ENCODE measurements at places on chromosomes 5 and 9. TPM values are rescaled to one million over a fixed set of nuclear protein-coding genes. Genes with fewer than 3 reads are reported as not detected.

GRCh38 chr5:84709075-84709474 is 324.4 kb upstream of the EDIL3 start:
- H3K27ac ChIP-seq = no peak overlapping the region
- DNase-seq = no peak
- H3K27me3 ChIP-seq = no peaks in the 10 kb centered on the region
- no peaks in the 10 kb centered on the region for H3K4me1 ChIP-seq
- no peak overlapping the region for H3K4me3 ChIP-seq

GRCh38 chr9:71010258-71010657 is 111.2 kb downstream of the TRPM3 start:
- DNase-seq = no peak
- H3K4me3 ChIP-seq = no peak overlapping the region
- no peak overlapping the region for H3K27ac ChIP-seq
- H3K4me1 ChIP-seq = no peaks in the 10 kb centered on the region
- no peaks in the 10 kb centered on the region for H3K36me3 ChIP-seq
- H3K27me3 ChIP-seq = no peaks in the 10 kb centered on the region

DNA sequence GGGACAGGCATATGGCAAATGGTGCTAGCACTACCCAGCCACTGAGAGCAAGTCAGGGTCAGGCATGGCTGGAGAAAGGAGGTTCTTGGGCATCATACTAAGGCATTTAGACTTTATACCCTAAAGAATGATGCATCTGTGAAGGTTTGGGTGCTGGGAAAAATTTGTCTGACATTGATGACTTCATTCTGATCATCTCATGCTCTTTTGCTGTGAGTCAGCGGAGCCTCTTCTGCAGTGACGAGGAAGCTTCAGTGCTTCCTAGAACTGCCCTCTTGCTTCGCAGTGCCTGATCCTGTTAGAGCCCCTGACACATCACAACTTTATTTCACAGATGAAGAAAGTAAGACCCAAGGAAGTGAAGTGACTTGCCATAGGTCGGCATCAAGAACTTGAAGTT is 266.6 kb upstream of the GAS1 start:
- H3K4me1 ChIP-seq = no peaks in the 10 kb centered on the region
- H3K36me3 ChIP-seq = no peaks in the 10 kb centered on the region
- no peaks in the 10 kb centered on the region for H3K27me3 ChIP-seq
- no peak for DNase-seq

DNA sequence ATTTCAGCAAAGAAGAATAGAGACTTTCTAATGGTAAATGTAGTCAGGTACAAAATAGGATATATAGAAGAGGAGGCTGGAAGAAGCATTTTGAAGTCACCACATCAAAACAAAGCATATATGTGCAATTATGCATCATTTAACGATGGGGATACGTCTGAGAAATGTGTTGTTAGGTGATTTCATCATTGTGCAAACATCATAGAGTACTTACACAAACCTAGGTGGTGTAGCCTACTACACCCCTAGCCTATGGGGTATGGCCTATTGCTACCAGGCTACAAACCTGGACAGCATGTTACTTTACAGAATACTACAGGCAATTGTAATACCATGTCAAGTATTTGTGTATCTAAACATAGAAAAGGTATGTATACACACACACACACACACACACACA is 28.4 kb downstream of the ELP1 start:
- DNase-seq = no peak
- peaks cover 15% of the 10 kb centered on the region for H3K36me3 ChIP-seq
- no peaks in the 10 kb centered on the region for H3K27me3 ChIP-seq
- H3K4me3 ChIP-seq = no peak overlapping the region

- DNase-seq = no peak
- H3K36me3 ChIP-seq = no peaks in the 10 kb centered on the region
These were observed 142.7 kb downstream of the MLLT3 start for GRCh38 chr9:20479419-20480155.

GRCh38 chr5:80072103-80073073 is 37.2 kb downstream of the THBS4 start:
- no peak for DNase-seq
- no peak overlapping the region for H3K4me3 ChIP-seq
- no peaks in the 10 kb centered on the region for H3K4me1 ChIP-seq
- H3K36me3 ChIP-seq = no peaks in the 10 kb centered on the region
- H3K27ac ChIP-seq = no peak overlapping the region

DNA sequence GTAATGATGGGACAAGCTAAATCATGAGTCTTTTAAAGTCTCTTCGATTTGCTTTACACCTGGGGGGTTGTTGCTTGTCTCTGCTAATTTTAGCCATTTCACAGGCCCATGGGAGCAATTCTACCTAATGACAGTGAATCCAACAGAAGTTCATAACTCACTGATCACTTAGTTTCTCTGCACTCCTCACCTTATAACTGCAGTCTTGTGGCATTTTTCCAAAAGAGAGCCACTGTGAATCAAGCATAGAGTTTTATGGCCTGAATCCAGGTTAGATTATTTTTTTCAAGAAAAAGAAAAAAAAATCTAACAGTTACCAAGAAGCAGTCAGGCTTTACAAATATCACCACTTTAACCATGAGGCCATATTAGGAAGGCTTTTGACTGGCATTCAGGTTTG is 1.5 kb upstream of the IL7R start:
- H3K27me3 ChIP-seq = no peaks in the 10 kb centered on the region
- H3K27ac ChIP-seq = no peak overlapping the region

DNA sequence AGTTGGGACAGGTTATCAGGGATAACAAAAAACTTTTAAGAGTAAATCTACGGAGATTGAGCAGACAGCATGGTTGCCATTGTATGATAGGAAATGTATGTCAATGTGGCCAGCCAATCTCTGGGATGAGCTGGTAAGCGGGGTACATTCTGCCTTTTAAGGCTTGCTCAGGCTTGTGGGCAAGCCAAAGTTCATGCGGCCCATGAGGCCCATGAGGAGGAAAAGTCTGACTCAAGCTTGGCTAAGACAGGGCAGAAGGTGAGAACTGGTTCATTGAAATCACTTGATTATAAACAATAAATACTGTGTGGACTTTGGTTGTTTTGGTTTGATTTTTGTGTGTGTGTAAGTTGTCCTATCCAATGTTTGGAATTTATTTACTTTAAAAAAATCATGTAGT is 997.1 kb downstream of the DNAH5 start:
- no peak for DNase-seq
- no peak overlapping the region for H3K4me3 ChIP-seq
- no peaks in the 10 kb centered on the region for H3K27me3 ChIP-seq
- H3K36me3 ChIP-seq = no peaks in the 10 kb centered on the region
- H3K4me1 ChIP-seq = no peaks in the 10 kb centered on the region
- H3K27ac ChIP-seq = no peak overlapping the region

GRCh38 chr9:21381448-21382339 is 3.5 kb downstream of the IFNA2 start:
- no peak overlapping the region for H3K4me3 ChIP-seq
- no peaks in the 10 kb centered on the region for H3K4me1 ChIP-seq
- H3K36me3 ChIP-seq = no peaks in the 10 kb centered on the region
- no peak for DNase-seq

GRCh38 chr9:35727676-35728040 is 4.3 kb downstream of the TLN1 start:
- no peak for DNase-seq
- peak overlapping the region; percentile 98 for H3K27ac ChIP-seq
- H3K4me3 ChIP-seq = peak overlapping the region; percentile 21

DNA sequence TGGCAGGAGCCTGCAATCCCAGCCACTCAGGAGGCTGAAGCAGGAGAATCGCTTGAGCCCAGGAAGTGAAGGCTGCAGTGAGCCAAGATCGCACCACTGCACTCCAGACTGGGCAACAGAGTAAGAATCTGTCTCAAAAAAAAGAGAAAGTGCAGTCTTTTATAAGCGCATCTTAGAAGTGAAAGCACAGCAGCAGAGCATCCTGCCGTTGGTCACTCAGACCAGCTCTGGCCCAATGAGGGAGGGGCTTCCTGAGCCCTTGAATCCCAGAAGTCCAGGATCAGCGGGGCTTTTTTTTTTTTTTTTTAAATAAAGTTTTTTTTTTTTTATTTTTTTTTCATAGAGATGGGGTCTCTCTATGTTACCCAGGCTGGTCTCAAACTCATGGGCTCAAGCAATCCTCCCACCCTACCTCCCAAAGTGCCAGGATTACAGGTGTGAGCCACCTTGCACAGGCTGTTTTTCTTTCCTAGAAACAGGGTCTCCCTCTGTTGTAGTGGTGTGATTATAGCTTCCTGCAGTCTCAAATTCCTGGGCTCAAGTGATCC is 42.3 kb downstream of the NAIF1 start:
- no peaks in the 10 kb centered on the region for H3K36me3 ChIP-seq
- no peak for DNase-seq
- no peaks in the 10 kb centered on the region for H3K27me3 ChIP-seq
- H3K27ac ChIP-seq = no peak overlapping the region

GRCh38 chr9:133006731-133007352 is 24.0 kb upstream of the GTF3C5 start:
- no peaks in the 10 kb centered on the region for H3K4me1 ChIP-seq
- H3K27ac ChIP-seq = no peak overlapping the region
- no peaks in the 10 kb centered on the region for H3K27me3 ChIP-seq
- no peak for DNase-seq
- no peaks in the 10 kb centered on the region for H3K36me3 ChIP-seq

- no peaks in the 10 kb centered on the region for H3K27me3 ChIP-seq
- H3K27ac ChIP-seq = no peak overlapping the region
- no peak for DNase-seq
- H3K36me3 ChIP-seq = peaks cover 2% of the 10 kb centered on the region
- H3K4me1 ChIP-seq = no peaks in the 10 kb centered on the region
These were observed 43.1 kb downstream of the NDFIP1 start for GRCh38 chr5:142151436-142152383.

DNA sequence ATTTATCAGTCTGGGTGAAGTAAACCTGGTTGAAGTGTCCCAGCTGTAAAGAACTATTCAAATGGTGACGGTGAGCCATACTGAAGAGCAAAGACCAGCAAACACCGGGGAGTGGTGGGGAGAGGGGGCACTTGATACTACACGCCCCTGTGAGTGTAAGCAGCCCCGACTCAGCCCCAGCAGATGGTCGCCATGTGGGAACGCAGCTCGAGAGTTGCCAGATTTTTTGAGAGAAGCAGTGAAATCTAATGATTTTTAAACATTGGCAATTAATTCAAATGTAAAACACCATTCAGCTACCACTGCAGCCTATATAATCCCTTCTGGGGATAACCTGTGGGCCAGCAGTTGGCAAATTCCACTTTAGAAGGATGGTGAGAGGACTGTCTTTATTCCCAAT is 1386.9 kb upstream of the WWC1 start:
- H3K36me3 ChIP-seq = no peaks in the 10 kb centered on the region
- no peaks in the 10 kb centered on the region for H3K27me3 ChIP-seq
- no peak overlapping the region for H3K27ac ChIP-seq
- DNase-seq = no peak
- no peaks in the 10 kb centered on the region for H3K4me1 ChIP-seq
- H3K4me3 ChIP-seq = no peak overlapping the region

DNA sequence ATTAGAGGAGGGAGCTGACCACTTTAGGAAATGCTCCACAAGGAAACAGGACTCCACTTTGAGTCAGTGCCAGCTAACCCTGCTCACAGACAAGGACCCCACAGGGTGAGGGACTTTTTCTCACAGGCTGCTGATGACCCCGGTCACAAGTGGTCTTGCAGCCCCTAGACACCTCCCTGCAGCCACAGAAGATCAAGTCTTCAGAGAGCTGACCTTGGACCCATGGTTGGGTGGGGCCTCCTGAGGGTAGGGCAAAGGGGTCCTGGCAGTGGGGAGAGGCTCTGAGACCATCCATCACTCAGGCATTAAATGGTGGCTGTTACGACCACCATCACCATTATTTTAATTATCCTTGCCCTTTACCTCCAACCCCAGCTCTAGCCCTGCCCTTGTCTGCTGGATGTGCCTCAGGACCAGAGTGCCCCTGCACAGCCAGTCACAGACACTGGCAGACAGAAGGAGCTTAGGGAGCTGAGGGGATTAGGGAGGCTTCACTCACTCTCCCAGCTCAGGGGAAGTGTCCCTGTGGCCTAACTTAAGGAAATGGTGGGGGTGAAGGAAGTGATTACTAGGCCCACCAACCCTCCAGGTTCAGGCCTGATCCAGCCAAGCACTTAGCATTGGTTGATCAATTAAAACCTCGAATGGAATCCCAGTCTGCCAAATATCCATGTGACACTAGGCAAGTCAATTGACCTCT is 1.6 kb downstream of the ACSL6 start:
- H3K4me3 ChIP-seq = no peak overlapping the region
- peak; percentile 35 for DNase-seq
- no peaks in the 10 kb centered on the region for H3K4me1 ChIP-seq
- H3K27me3 ChIP-seq = no peaks in the 10 kb centered on the region

- no peaks in the 10 kb centered on the region for H3K27me3 ChIP-seq
- DNase-seq = no peak
- no peaks in the 10 kb centered on the region for H3K36me3 ChIP-seq
- H3K27ac ChIP-seq = no peak overlapping the region
- H3K4me3 ChIP-seq = no peak overlapping the region
- no peaks in the 10 kb centered on the region for H3K4me1 ChIP-seq
These were observed 31.8 kb downstream of the DNAI1 start for GRCh38 chr9:34490360-34490759.

Gene ZFP37
- 0.37 TPM for total RNA-seq

Gene AFAP1L1
- 6.0 TPM for total RNA-seq

Gene SPTLC1
- total RNA-seq = 16.8 TPM

Gene SPINK14
- total RNA-seq = not detected

Gene LCNL1
- total RNA-seq = not detected

Gene SH3PXD2B
- total RNA-seq = 2.5 TPM

Gene NUP188
- total RNA-seq = 10.5 TPM

Gene CDC25C
- total RNA-seq = not detected

Gene TMEM171
- total RNA-seq = 0.57 TPM

Gene FGFR4
- total RNA-seq = 40.1 TPM
